ENCODE measurements at places on chromosomes 4 and X.

- DNase-seq: no peak
These were observed 20.4 kb downstream of the TMEM271 start for GRCh38 chr4:555566-556275.

DNA sequence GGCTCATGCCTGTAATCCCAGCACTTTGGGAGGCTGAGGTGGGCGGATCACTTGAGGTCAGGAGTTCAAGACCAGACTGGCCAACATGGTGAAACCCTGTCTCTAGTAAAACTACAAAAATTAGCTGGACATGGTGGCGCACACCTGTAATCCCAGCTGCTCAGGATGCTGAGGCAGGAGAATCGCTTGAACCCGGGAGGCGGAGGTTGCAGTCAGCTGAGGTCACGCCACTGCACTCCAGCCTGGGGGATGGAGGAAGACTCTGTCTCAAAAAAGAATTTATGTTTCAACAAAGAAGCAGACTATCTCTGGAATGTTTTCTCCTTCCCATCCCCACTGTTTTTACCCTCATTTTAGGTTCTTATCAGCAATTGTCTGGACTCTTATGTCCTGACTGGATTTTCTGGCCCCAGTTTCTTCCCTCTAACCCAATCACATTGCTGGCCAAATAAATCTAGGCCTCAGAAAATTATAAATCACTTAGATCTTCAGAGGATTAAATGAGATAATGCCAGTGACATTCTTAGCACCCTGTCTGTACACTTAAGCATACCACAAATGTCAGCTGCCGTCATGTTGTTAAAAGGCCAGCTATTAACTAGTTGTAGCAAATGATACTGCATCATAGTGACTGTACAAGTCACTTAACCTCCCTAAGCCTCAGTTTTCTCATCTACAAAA lies 44.9 kb upstream of the PRSS48 start:
- no peak for DNase-seq

DNA sequence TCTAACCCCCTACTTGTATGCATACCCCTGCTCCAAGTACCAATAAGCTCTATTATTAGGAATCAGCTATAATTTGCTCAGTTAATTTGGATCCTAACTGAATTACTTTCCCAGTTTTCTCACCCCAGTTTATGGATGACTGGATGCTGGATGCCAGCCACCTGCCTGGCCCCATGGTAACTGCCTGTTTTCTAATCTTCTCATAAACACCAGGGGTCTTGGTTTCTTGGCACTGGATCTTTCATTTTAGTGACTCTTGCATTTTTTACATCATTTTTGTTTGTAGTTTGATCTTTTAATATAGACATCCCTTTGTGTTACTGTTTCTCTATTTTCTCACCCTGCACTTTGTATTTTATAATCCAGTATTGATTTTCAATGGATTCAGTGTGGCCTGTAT lies 246.8 kb downstream of the ADGRL3 start:
- DNase-seq: no peak

DNA sequence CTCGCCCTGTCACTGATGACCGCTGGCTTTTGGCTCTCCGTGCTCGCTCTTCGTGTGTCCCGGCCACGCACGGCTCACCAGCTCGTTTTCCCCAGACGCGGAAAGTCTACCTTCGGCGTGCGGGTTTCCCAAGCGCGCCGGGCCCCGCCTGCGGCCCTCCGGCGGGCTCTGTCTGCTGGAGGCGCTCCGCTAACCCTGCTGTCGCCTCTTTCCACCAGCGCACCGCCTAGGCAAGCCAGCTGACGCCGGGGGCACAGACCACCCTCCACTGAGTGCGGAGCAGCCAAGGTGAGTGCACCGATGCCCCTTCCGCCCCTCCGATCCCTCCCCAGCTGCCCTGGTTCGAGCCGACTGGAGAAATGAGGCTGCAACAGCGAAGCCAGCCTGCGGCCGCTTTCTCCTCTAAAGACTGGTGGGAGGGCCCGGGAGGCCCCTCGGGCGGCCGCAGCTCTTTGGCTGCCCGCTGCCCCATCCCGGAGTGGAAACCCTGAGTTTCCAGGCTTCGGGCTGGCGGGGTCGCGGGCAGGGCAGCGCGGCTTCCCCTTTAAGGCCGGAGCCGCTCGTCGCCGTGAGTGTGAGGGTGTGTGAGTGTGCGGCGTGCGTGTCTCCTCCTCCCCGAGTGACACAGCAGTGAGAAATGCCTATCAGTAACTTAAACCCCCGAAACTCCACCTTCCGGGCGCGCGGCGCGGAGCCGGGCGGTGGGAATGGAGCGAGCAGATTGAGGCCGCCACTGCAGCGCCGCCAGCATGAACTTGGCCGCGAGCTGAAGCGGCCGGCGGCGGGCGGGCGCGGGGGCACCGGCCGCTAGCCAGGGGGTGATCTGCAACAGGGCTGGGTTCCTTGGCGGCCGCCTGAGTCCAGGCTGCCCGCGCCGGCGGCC lies at the start of gene MAMLD1:
TSS of gene MAMLD1 (plus strand) at position 719 of the 883 bp plus-strand sequence. CDS start 82,200 bp downstream, outside the sequence.
- DNase-seq: peak; percentile 49

- no peak for DNase-seq
These were observed 83.4 kb upstream of the KLHL13 start for GRCh38 chrX:118199997-118200396.

GRCh38 chr4:107125496-107125895 lies 89.4 kb upstream of the DKK2 start:
- no peak for DNase-seq

- no peak for DNase-seq
These were observed 154.4 kb downstream of the SHROOM3 start for GRCh38 chr4:76589402-76589801.

- peak; percentile 24 for DNase-seq
These were observed 70.8 kb upstream of the HHIP start for GRCh38 chr4:144575181-144575580.

DNA sequence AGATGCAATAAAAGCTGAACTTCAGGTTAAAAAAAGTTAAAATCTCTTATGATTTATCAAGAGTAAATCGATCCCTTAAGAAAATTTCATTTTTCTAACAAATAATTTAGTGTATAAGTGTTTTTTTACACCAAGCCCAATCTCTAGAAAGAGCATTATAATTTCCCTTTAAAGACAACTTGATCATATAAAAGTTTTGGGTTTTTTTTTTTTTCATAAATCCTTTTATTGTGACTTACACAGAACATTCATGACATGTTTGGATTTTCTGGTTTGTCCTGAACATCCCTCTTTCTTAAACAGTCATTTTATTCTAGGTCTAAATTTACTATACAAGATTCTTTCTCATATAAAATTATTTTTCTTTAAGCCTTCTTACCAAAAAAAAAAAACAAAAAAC lies 6.5 kb downstream of the ZNF721 start:
- no peak for DNase-seq

DNA sequence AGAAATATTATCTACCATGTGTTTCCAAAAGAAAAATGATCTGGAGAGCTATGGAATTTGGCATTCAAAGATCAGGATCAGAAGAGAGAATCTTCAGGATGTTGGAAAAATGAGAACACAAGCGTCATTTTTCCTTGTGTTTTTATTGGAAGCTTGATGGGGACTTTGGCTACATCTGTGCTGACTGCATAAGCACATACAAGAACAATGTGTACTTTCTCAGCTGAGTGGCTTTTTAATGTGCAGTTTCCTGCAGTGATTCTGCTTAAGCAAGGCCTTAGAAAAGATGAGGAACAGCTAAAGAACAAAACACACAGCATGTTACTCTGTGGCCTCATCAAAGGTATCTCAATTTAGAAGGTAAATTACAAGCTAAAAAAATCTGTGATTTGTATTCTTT lies 1039.9 kb downstream of the GLUD2 start:
- DNase-seq: no peak

DNA sequence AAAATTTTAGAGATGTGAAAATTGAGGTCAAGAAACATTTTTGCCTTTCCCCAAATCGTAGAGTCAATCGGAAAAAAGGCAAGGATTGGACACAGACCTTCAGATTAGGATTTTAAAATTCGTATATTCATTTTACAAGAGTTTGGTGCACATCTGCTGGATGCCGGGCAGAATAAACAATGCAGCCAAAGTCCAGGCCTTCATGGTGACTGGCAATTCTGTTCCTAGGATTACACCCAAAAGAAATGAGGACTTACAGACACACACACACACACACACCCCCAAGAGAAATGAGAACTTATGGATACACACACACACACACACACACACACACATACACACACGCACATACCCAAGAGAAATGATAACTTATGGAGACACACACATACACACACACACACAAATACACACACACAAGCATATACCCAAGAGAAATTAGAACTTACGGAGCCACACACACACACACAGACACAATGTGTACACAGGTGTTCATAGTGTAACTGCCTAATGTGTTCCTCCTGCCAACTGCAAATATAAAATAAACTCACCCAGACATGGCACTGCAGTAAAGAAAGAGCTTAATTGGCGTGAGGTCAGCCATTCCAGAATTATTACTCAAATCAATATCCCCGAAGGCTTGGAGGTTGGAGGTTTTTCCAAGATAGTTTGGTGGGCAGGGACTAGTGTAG lies 165.7 kb upstream of the STS start:
- no peak for DNase-seq

DNA sequence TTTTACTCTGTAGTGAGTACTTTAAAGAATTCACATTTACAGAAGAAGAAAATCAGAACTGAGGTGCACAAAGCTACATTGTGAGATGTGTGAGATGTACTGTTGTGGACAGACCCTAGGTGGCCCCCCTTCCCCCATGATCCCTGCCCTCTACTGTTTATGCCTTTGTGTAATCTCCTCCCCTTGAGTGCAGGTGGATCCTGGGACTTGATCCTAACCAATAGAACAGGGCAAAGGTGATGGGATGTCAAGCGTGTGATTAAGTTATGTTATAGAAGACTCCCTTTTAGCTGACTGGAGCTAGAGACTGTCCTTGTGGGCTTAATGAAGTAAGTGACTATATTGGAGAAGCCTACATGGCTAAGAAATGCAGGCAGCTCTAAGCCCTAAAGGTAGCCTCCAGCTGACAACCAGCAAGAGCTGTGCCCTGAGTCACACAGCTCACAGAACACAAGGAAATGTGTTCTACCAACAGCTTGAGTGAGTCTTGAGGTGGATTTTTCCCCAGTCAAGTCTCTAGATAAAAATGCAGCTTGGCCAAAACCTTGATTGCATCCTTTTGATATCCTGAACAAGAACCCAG lies 225.2 kb upstream of the LEF1 start:
- no peak for DNase-seq

GRCh38 chrX:100829730-100830129 lies 9.5 kb downstream of the CSTF2 start:
- DNase-seq: no peak

DNA sequence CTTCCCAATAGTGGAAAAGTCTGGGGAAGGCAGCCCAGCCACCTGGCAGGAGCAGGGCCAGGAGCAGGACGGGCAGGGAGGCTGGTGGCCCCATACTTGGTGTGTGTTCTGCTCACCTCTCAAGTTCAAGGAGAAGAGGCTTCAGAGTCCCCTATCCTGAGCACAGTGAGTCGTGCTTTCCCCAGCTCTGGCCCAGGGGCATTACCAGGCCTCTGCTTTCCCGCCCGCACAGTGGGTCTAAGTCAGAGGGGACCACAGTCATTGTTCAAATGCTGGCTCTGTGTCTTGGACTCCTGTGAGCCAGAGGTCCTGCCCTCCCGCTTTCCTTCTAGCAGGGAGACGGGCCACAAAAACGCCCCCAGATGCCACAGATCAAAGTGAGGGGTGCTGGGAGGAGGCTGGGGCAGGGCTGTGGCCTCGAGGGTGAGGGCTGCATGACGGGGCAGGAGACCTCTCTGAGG lies 27.6 kb downstream of the HTRA3 start:
- DNase-seq: no peak

DNA sequence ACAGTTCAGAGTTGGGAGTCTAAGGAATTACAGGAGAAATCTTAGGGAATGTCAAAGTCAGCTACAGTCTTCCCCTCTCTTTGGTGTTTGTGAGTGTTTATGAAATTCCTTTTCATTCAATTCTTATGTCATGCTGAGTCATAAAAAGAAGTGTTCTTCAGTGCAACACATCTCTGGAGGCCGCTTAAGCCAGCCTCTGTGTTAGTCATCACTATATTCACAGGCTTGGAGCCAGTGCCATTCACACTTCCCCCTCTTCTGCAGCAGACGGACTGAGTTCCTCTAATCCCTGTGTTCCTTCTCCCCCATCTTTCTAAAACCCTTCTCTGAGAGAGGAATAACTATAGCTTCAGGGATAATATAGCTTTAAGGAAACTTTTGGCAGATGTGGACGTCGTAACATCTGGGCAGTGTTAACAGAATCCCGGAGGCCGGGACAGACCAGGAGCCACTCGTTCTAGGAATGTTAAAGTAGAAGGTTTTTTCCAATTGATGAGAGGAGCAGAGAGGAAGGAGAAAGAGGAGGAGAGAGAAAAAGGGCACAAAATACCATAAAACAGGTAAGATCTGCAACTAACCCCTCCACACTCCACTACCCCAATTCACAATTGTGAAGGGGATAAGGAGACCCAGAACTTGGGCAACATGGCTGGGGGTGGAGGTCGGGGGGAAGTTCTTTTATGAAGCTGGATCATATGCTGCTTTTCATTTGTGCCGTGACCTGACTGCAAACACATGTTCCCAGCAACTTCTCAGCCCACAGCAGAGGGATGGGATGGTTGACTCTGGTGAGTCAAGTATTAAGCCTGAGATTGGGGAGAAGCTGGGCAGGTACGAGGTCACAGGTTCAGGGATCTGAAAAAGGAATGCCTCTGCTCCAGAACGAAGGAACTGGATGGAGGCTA lies at the start of gene SRPX2:
TSS of gene SRPX2 (plus strand) at position 244 of the 905 bp plus-strand sequence. CDS start 2,124 bp downstream, outside the sequence.
- DNase-seq: no peak

DNA sequence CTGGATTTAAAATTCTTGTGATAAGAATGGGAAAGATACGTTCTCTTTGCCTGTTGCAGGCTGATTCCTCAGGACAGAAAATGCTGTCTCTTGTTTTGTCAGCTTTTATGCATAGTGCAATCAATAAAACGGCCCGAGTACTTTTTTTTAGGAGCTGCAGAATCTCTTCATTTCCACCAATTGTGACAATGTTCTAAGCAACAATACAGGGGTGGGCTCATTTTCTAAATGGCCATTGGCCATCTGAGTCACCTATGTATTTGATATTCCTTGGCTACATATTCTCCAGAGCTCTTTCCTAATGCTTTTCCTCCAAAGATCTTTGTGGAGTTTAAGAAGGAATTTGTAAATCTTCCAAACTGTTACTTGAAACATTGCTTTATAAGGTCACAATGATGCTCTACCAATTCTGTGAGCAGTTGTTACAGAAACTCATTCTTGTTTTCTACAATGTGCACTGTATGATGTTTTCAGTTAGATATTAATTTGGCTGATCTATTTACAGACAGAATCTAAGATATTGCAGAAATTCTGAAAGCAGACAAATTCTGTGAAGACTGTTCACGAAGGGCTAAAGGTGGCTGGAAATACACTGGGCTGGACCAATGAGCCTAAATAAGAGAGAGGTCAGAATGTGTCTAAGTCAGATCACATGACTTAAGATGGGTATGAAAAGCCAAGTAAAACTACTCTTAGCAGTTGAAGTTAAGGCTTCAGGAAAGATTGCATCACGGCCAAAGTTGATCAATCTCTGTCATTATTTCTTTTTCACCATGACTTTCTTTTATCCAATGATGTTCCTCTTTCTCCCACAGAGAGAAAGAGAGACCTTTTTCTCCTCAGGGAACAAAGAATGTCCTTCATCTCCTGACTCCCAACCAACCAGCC lies 33.4 kb downstream of the TAPT1 start:
- DNase-seq: no peak

- DNase-seq: no peak
These were observed 934.5 kb upstream of the TENM3 start for GRCh38 chr4:181308476-181309312.
